ENCODE measurements at places on chromosomes 2 and 18.

GRCh38 chr18:57898506-57899124, 95.5 kb upstream of the ATP8B1 start:
- DNase-seq = peak; percentile 87

DNA sequence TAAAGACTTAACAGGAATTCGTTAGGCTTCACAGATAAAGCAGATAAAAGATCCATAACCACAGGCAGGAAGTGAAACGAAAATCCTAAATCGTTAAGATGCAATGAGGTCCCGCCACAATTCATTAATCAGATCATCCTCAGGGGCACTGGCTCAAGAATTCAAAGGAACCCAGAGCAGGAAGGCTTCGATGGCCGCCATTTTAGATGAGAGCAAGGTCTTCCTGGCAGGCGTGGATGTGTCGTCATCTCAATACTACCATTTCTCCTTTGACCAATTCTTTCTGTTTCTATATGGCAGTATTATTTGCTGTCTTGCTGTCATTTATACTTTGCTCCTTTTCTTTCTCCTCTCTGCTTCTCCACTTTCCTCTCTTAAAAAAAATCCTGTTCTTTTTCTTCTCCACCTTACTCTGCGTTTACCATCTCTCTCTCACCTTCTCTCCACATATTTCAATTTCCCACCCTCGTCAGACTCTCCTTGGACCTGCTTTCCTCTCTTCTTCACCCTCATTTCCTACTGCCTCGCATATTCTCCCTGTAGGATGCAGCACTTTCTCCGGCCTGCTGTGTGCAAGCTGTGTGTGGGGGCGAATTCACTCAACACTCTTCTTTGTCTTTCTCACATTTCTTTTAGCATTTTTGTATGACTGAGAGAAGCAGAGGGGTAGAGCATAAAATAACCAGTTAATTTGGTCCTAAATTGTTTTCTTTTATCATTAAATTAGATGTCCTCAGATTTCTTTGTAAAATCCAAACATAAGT, 35.1 kb upstream of the LHCGR start:
- no peak for DNase-seq

- DNase-seq = no peak
Observed at GRCh38 chr2:64296140-64296480, 151.9 kb upstream of the PELI1 start.

DNA sequence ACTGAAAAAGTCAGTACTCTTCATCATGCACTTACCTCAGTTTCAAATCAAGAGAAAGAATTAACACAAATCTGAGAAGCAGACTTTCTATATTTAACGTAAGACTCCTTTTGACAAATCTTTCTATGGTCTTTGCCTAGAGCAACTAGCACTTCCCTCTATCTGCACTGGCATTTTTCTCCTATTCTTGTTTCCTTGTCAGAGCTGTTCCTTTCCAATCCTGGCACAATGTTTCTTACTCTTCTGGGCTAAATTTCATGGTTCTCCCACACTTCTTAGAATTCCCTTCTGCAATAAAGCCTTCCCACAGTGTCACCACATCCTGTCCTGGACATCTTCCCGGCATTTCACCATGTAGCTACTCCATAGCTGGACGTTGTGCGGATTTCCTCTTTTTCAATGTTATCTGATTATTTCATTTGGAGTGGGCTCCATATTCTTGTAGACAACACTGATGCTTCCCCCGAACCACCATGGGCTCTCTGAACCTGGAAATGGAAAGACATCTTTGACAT, 144.7 kb upstream of the CTNNA2 start:
- no peak for DNase-seq

GRCh38 chr2:48781366-48781765, 25.8 kb upstream of the LHCGR start:
- DNase-seq = peak; percentile 63

GRCh38 chr18:33826151-33826550, 248.1 kb downstream of the ASXL3 start:
- DNase-seq = no peak

- peak; percentile 15 for DNase-seq
Observed at GRCh38 chr2:150107816-150108215, 379.7 kb downstream of the RND3 start.

DNA sequence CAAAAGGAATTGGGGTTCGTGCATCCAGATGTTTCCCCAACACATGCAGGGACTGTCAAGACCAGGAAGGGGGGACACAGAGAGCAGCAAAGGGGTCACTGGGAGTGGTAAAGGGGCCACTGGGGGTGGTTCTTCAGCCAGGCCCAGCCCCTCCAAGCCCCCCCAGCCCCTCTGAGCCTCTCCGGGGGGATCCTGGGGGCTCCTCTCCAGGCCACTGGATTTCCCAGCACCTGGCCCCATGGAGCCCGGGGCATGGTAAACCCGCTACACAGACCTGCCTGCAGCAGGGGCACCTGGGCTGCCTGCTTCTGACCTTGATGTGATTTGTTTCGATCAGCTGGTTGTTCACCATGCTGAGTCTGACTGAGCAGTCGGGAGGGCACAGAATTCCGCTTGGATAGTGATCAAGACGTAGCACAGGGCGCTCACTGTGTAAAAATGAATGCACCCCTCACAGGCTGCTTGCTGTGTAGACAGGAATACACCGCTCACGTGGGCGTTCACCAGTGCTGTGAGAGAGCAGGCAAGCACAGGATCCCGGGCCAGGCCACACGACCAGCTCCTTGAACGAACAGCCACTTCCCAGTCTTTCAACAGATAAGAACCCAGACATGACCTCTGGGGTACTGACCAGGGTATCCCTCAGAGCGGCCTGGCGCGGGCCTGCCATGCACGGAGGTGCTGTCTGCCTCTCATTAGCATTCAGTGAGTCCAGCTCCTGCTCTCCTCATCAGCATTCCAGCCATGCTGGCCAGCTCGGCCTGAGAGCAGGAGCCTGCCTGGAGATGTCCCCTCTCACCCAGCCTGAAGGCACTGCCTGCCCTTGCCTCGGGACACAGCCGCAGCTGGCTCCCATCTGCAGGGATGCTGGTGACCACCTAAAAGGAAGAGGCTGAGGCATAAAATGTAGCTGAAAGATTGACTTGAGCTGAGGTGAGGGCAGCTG, 73.3 kb upstream of the OTOS start:
- no peak for DNase-seq

DNA sequence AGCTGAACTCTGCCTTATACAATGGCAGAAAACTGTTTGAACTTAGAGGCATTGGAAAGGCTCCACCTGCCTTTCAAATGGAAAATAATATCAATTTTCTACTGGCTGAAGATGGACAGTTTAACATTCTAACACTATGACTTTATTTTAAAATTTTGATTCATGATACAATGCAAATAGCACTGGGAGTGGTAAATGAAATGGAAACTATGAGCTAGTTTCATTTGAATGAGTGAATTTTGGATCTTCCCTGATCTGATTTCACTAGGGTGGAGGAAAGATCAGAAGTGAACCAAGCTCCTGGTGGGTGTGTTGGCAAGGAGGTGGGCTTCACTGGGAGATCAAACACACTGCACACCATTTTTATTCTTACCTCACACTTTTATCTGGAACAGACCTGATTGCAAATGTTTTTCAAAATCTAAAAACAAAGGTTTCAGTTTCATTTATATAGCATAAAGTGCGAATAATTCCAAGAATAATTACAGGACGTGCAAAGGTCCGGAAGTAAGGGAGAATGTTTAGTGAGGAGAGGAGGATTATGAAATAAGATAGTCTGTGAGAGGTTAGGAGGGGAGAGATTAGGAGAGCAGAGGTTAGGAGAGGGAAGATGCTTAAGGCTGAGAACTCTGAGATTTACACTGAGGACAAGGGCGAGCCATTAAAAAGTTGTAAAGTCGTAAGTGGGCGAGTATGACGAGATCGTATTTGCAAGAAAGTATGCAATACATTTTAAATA, 18.6 kb upstream of the MBP start:
- DNase-seq = no peak

DNA sequence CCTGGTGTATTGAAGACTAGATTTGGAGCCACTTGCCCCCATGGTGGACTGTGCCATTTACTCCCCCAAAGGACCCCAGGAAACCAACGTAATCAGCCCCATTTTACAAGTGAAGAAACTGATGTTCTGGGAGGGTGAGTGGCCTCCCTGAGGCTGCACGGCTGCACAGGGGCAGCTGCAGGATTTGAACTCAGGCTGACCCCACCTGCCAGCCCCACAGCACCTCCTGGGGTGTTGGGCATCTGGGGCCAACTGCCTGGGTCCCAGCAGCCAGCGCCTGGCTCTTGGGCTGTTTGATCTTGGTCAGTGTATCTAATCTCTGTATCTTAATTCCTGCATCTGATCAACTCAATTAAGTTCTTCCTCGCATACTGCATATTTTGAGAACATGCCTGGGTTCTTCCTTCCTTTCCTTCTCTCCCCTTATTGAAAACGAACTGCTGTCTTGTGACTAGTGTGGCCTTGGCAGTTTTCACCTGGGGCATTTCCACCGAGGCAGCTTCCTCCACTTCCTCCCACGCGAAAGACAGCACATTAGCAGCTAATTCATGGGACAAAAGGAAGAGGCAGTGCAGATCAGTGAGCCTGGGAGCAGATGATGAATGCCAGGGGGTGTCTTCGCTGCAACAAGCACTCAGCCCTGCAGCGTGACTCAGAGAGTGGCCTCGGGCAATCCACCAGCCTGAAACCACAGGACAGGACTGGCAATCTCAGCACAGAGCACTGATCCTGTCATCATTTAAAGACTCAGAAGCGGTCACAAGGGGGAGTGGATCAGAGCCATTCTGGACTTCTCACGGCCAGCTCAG, 184.1 kb upstream of the RAB12 start:
- peak; percentile 95 for DNase-seq

DNA sequence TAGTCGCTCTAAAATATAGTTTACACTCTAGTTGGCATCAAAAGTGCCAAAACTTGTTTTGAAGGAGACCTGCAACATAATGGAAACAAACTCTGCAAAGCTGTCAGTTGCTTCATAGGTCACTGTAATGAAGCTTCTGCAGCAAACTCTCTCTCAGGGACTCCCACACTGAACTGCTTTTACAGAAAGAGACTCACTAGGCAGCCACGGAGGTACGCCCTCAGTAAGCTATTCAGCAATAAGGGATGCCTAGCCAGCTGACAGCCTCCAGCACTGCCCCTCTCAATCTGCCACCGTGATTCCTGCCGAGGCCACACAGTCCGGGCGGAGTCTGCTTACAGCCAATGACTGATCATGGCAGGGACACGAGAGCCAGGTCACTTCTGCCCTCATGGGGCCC, 51.1 kb downstream of the COLEC12 start:
- no peak for DNase-seq

DNA sequence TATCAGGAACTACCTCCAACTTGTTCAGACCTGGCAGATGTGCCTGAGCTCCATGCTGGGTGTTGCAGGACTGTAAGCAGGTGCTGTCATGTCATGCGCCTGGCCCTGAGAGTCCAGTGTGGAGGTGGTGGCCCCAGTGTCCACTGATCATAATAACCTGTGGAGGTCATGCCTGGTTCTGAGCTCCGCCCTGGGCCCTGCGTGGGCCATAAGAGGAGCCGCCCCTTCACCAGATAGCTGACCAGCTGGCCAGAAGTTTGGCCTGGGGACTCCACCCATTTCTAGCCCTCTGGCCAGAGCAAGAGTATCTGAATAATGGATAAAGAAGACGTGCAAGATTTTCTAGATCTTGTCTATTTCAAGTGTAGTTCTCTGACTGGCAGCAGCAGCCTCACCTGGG, 72.4 kb downstream of the CTIF start:
- DNase-seq = no peak

DNA sequence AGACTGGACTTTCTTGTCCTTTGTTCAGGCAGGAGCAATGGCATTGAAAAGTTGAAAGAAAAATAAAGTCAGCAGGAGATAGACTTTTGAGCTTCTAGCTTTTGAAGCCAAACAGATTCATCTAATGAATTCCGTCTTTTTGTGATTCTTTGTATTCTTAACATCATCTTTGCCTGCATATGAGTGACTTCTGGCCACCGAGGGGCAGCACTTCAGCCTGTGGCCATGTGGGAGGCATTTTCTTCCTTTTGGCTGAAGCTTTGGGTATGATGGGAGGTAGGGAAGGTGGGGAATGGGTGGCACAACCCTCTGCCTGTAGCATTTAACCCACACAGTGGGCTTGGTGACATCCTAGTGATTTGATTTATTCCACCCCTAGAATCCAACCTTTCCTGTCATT, 220.6 kb downstream of the SETBP1 start:
- DNase-seq = no peak

GRCh38 chr2:234240917-234241316, 190.4 kb downstream of the SPP2 start:
- peak; percentile 80 for DNase-seq

GRCh38 chr2:166127217-166128155, at the start of gene SCN1A:
Gene SCN1A (minus strand): TSS chr2:166128020. CDS start chr2:166073621, 54,399 bp downstream.
- peak; percentile 67 for DNase-seq

DNA sequence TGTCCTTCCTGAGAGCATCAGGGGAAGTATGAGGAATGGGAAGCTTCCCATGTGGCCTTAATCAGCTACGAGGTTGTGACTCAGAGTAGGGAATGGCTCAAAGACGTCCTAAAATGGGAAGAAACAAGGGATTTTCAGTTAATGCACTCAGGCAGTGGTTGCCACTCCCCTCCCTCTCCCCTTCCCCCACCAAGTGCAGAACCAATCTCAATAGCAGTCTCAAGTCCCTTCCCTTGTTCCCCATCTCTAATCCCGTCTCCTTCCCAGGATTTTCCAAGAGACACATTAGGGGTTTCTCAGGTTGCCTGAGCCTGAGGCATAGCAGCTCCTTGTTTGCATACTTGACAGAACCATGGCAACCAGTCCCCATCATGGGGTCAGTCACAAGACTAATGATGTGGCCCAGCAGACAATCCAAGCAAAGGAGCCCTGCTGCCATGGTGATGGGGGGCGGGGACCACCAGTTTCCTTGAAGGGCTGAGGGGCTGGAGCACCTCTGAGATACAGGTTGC, 18.2 kb upstream of the RESP18 start:
- DNase-seq = peak; percentile 84

DNA sequence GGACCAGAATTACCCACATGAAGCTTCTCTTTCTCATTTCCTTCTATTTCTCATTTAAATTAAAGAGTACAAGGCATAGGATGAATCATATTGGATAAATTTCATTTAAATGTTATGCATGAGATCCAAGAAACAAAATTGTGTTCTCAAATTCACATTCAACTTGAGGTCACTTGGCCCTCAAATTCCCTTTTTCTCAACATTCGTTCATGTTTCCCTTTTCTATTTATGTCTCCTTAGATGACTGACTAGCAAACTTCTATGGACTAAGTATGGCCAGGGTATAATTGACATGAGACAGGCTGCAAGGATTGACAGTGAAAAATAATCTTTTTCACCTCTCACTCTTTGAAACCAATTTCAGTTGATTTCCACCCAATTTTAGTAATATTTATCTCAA, 4.0 kb upstream of the LDLRAD4 start:
- DNase-seq = no peak

DNA sequence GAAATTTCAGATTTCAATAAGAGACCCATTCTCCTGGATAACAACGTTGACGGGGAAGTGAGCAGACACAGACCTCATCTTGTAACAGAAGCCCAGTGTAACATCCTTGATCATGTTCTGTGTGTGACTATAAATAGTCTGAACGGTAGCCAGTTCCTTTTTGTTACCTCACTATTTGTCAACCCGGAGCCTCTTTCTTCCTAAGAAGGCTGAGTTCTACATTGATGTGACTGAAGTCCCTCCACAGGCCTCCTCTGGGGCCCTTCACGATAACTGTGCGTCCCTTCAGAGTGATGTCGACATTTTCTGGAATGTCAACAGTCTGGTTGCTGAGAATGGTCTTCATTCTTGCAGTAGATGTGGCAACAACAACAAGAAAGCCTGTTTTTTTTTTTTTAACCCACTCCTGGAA, 6.3 kb upstream of the PLEKHM3 start:
- DNase-seq = peak; percentile 51

Data from GM23248 (cell line).